ENCODE measurements at places on chromosomes 6 and 20.
A peak's percentile ranks its signal among the peaks of the same experiment; 100 is the strongest.

GRCh38 chr6:165881806-165882205 lies 218.8 kb upstream of the PDE10A start:
- DNase-seq = no peak

DNA sequence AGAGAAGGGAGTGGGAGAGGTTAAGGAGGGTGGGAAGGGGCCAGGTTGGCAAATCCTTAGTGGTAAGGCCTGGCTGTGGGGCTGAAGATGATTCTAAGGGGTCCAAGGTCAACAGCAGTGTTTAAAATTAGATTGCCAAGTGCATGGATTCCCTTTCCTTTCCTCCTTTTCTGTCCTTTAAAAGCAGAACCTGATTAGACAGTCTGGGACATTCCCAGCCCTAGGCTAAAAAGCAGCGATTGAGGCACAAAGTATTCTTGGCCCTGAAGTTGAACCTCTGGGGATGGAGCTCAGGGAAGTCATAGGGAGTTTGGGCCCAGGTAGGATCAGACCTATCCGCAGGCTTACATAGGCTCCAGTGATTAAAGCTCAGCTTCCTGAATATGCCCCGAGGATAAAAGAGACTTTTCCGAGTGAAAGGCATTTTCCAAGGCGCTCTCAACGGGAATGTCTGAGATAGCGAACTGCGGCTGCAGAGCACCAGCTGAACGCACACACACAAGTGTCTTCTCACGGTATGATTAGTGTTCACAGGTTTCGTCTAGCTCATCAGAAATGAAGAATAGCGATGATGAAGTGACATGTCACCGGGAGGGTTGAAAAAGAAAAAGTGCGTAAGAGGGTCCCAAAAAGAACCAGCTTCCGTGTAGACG lies 787 bp upstream of the CARMIL1 start:
- DNase-seq = no peak

DNA sequence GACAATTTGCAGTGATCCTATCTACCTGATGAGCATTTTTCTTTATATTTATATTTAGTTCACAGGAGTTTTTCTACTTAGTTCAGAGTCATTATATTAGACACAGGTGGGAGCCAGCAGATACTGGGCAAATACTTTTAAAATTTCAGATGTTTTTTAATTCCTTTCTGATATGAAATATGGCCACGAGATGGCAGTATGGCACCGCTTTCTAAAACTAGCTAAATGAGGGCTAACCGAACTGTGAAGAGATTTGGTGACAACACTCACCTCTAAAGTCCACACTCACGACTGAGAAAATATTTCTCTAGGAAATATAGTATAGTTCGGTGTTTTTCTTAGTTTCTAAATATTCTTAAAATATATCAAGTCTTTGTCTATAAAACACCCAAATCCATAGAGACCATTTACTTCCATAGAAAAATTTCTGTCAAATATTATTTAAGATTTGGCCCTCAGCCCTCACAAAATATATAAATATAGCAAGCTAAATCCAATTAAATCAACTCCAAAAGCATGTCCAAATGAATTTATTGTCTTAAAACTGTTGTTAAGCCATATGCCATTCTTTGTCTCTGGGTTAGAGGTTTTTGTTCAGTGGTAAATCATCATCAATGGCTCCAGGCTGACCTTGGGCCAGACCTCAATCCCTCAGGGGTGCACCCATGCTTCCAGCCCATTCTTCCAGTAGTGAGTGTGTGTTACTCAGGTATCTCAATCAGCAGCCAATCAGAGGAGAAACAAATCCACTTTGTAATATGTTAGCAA lies 63.6 kb downstream of the HUS1B start:
- DNase-seq = peak; percentile 48

GRCh38 chr20:3603108-3603507 lies 60.1 kb downstream of the GFRA4 start:
- DNase-seq = no peak

GRCh38 chr6:84777888-84778287 lies 13.5 kb upstream of the TBX18 start:
- DNase-seq = no peak

DNA sequence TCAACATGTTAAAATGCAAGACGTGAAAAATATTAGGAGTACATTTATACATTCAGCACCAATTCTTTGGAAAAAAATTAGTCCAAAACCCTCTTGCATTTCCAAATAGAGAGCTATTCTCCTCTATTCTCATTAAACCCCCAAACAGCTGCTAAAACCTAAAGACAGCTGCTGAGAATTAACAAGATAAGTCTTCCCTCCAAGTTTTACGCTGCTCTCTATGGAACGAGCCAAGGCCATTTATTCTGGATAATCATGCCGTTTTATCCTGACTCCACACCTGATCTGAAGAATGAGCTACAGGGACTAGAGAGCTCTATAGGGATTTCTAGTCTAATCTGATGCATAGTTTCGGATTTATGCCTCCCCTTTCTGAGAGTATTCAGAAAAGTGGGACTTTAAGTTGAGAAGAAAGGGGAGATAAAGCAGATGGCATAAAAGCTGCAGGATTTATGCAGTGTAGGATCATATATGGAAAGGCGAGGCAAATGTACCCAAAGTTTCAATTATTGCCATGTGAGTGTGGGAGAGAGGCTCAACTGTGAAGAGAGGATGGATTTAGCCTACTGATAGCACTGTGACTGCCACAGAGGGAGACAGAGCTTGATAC lies 64.7 kb upstream of the HS3ST5 start:
- no peak for DNase-seq

GRCh38 chr20:47654370-47654769 lies 130.9 kb downstream of the SULF2 start:
- no peak for DNase-seq

DNA sequence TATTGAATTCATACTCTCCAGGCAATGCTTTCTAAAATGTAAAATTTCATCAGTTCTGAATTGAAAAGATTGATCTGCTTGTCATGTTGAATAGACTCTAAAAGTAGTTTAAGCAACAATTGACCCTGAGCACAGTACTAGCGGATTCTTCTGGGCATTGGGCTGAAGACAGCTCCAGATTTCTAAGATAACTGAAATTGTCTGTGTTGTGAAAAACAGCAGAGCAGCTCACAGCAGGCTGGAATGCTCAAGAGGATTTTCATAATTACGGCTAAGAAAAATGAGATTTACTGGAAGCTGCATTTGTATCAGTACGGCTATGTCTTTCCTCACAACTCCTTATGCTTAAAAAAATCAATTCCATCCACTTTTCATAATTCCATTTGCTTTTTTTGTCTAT lies 373.7 kb downstream of the HACE1 start:
- DNase-seq = no peak

DNA sequence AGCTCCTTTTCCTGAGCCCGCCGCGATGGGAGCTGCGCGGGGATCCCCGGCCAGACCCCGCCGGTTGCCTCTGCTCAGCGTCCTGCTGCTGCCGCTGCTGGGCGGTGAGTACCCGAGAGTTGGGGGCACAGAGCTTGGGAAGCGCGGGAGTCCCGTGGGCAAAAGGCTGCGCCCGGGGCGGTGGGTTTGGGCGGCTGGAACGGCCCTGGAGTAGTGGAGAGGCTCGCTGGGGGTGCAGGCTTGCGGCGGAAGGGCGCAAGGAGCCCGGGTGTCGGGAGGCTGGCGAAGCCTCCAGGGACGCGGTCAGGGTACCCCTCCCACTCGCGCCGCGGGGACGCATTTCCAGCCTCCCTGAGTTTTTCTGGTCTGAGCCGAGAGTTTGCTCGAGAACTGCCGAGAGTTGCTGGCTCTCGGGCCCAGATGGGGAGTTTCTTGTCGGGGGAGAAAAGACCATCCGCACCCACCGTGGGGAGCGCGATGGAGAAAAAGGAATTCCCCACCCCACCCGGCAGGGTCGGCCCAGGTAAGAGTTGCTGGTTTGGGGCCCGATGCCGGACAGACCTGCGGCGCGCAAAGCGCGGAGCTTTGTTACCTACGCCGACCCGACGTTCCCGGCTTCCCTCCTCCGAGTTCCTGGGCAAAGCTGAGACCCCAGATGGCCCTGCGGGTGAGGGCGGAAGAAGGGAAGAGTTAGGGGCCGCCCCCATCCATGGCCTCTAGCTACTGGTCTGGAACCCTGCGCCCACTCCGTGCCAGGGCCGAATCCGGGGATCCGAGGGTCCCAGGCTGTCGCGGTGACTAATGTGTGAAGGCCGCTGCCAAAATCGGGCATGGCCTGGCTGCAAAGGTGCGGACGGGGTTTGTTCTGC lies 584 bp downstream of the PTK7 start:
- peak; percentile 31 for DNase-seq

- DNase-seq = no peak
Observed at GRCh38 chr20:9939231-9939630, 95.6 kb upstream of the ANKEF1 start.

DNA sequence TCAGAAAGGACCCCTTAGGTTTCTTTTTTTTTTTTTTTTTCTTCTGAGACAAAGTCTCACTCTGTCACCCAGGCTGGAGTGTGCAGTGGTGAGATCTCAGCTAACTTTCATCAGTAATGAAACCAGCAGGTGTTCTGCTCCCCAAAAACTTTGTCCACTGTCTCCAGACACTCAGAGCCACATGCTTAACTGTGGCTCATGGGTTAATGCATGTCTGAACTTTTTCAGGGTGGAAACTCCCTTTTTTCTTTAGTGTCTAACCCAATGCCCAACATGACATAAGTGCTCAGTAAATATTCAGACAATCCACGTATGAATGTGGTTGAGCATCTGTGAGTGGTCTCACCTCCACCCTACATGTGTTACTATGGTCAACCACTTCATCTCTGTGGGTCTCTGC lies 45.4 kb downstream of the MYB start:
- no peak for DNase-seq

DNA sequence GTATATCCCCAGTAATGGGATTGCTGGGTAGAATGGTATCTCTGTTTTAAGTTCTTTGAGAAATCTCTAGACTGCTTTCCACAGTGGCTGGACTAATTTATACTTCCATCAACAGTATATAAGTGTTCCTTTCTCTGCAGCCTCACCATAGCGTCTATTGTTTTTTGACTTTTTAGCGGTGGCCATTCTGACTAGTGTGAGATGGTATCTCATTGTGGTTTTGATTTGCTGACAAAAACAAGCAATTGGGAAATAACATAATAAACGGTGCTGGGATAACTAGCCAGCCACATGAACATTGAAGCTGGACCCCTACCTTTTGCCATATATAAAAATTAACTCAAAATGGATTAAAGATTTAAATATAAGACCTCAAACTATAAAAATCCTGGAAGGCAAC lies 14.2 kb downstream of the OR2A4 start:
- DNase-seq = no peak

DNA sequence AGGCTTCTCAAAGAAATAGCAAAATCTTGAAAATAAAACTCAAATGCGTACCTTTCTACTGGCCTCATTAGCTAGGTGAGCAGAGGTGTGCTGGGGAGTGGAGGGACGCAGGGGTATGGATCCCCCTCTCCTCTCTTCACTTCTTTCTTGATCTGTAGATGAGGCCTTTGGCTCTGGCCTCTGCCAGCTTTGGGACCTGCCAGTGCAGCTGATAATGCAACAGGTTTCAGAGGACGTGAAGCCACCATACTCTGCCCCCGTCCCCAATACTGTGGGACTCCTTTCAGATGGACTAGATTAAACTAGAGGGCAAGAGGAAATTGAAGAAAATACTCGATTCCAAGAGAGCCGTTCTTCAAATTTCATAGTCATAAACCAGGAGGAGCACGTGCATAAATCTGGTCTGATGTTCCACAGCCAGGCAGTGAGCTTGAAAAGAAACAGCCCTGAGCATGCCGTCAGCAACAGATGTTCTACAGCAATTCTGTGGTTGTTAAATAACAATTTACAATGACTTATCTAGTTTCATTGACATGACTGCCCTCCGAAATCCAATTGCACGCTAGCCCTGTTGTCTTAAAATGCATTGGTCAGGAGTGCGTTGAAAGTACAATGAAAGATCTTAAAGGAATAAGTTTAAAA lies 245.3 kb upstream of the FOXQ1 start:
- no peak for DNase-seq

- no peak for DNase-seq
Observed at GRCh38 chr20:56566621-56567020, 33.6 kb downstream of the FAM209B start.

DNA sequence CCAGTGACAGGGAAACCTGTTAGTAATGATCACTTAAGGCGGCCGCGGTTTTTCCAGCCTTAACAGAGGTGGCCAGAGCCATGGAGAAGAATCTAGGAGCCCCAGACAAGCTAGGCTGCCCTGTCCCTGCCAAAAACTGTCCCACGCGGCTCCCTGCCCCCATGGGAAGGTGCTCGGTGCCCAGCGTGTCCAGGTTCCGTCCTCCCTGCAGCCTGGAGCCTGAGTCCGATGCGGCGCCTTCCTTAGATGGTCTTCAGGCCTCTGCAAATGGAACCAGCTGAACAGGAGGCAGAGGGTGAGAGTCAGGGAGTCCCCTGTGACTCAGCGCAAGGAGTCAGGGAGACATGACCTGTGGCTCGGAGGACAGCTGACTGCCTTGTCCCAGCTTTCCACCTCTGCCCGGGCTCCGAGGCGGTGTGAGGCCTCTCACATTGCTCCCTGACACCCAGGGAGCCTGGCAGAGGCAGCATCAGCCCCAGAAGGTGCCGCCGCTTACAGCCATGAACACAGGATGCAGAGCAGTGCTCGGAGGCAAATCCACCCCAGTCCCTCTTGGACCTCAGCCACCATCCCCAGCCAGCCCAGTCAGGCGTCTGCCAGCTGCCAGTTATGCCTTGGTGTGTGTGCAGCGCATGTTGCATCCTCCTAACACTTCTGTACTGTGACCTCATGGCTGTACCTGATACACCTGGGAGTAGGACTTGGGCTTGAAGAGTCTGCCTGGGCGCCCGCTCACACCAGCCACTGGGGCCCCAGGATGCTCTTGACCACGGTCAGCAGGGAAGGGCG lies 377.7 kb downstream of the CDH4 start:
- no peak for DNase-seq

GRCh38 chr20:13305284-13305683 lies 84.2 kb downstream of the ISM1 start:
- no peak for DNase-seq

DNA sequence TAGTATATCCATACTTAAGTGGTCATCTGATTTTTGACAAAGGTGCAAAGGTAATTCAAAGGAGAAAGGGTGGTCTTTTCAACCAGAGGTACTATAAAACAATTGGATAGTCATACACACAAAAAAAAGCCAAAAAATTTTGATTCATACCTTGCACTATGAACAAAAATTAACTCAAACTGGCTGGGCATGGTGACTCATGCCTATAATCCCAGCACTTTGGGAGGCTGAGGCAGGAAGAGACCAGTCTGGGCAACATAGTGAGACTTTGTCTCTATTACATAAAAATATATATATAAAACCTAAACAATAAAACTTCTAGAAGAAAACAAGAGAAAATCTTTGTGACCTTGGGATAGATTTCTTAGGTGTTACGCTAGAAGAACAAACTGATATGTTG lies 43.8 kb upstream of the ADIG start:
- no peak for DNase-seq

- DNase-seq = no peak
Observed at GRCh38 chr6:70901324-70901723, 55.5 kb downstream of the B3GAT2 start.

GRCh38 chr6:78835817-78836216 lies 31.5 kb upstream of the IRAK1BP1 start:
- peak; percentile 6 for DNase-seq
